ENCODE measurements at places on chromosomes 2 and 18.

GRCh38 chr2:239700686-239701345 is 300.0 kb upstream of the HDAC4 start:
- no peak for DNase-seq

GRCh38 chr18:42348722-42349121 is 393.7 kb downstream of the PIK3C3 start:
- no peak for DNase-seq

DNA sequence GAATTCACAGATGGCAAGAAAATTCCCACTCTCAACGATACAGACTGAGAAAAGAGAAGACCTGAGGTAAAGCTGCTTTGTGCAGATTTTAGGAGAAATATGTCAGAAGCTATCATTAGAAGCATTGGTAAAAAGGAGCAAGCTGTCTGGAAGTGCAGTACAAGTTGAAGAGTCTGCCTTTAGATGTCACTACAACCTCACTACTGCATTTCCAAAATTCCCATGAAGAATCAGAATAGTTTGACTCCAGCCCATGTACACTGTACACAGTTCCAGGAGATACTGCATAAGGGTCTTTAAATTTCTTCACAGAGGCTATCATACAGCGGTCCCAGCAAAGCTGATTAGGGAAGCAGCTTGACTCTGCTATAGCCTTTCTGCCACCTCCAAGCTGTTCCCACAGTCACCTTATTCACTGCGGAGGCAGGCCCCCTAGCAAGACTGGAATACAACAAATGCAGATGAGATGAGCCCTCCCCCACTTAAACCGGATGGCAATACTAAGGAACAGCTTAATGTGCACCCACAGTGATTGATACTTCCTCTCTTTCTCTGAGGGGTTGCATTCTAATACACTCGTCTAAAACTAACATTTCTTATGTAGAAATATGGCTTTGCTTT is 527.4 kb downstream of the TMEM182 start:
- no peak for DNase-seq

DNA sequence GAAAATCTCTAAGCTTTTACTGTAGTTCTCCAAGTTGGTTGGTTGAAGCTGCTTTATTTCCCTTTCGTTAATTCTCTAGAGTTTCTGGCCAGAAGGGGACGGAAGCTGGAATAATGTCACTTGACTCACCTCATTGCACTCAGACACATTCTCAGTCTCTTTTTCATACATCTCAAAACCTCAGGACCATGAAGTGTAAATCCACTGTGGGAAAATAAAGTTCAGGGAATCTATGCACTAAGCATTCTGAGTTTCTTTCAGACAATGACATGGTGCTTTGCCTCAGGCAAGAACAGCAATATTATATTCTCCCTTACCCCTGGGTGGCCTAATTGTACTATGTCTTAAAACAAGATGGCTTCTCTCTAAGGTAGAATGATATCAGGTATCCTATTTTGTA is 167.8 kb downstream of the PRPF40A start:
- no peak for DNase-seq

- no peak for DNase-seq
Measured at GRCh38 chr18:41706301-41706700, 248.7 kb upstream of the PIK3C3 start.

DNA sequence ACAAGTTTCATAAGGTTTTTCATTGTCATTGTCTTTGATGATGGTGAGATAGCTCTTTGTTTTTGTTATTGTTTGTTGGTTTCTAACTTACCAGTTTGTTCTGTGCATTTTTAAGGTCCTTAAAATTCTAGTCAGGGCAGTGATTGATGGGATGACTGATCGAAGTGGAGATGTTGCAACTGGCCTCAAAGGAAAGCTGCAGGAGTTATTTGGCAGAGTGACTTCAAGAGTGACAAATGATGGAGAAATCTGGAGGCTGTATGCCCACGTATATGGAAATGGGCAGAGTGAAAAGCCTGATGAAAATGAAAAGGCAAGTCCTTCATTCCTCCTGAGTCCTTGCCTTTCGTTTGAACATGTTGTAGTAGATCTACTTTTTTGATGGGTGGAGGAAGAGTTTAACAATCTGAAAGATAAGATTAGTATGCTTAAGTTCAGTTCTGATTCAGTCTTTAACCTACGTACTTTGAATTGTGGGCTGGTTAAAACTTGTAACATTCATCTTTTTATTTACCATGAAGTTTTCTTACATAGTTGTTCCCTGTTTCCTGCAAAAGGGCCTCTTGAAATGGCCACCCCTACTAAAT is 135.8 kb upstream of the LTBP1 start:
- no peak for DNase-seq

GRCh38 chr2:180124273-180125139 is 117.4 kb upstream of the CWC22 start:
- DNase-seq, result no peak

DNA sequence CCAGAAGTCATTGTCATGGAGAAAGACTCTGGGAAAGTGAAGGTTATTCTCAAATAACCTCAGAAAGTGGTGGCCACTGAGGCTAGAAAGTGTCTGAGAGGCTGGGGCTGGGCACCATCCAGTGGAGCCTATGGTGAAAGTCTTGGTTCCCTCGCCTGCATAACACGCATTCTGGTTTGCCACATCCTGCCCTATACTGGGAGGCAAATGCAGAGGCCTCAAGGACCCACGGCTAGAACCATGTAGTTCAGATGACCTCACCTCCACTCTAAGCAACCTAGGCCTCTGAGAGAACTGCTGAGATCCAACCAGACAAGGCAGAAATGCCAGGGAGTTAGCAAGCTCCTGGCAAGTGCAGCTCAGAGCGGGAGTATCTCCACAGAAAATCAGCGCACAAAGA is 5.1 kb downstream of the ITGB6 start:
- no peak for DNase-seq

DNA sequence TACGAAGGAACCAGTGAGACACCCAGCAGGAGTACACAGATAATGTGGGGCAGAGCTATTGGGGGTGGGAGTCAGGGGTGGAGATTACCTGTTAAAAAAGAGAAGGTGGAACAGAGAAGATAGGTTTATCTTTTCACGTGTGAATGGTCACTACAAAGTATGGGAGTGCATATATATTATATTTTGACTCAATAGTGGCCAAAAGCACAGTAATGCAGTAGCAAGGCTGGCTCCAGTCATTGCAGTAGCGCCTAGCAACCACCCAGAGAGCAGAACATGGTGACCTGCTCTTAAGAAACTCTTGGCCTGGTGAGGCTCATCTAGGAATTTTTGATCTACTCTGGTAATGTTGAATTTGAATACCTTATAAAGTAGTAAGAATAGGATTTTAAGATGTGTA is 1.0 kb downstream of the IMPACT start:
- DNase-seq, result no peak

DNA sequence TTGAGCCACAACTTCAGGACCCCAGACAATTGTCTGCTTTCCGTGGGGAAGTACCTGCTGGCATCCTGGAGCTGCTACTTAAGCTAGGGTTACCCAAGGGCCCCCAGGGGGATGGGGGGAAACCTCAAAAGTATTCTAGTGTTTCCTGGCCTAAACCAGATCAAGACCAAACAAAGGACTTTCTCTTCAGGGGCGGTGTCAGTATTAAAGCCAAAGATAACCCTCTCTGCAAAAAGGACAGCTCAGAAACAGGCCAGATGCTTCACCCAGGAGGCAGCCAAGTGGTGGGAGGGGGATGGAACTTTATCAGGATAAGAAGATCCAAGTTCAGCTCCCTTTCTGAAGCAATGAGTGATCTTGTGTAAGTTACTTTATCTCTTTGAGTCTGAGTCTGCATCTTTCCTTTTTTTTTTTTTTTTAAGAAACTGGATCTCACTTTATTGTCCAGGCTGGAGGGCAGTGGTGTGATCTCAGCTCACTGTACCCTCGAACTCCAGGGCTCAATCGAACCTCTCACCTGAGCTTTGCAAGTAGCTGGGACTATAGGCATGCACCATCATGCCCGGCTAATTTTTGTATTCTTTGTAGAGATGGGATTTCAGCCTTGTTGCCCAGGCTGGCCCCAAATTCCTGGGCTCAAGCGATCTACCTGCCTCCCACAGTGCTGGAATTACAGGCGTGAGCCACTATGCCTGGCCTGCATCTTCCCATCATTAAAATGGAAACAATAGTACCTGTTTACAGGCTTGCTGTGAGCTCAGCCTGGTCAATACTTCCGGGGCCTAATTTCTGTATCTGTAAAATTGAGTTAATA is 151.8 kb upstream of the PTPRM start:
- no peak for DNase-seq

DNA sequence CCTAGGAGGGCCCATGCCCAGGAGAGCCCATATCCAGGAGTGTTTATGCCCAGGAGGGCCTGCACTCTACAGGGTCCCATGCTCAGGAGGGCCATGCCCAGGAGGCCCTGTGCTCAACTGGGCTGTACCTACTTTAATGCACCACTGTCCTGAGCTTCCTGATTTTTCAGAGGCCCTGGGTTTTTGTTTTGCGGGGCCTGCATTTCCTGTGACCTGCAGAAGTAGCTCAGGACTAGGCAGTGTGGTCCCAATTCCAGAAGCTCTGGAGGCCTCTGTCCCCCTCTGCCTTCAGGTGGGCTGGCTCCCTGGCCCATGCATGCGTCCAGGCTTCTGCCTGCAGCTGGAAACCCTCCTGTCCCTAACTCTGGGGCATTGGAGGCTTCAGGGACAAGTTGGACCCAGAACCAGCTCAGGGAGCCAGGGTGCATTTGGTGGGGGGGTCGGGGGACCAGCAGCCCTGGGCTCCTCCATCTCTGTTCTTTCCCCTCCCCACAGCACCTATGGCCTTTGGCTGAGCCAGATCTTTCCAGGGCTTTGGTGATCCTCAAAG is 10.8 kb downstream of the GPR35 start:
- DNase-seq, result no peak

GRCh38 chr2:27622921-27623384 is 5.9 kb downstream of the CCDC121 start:
- DNase-seq, result no peak

DNA sequence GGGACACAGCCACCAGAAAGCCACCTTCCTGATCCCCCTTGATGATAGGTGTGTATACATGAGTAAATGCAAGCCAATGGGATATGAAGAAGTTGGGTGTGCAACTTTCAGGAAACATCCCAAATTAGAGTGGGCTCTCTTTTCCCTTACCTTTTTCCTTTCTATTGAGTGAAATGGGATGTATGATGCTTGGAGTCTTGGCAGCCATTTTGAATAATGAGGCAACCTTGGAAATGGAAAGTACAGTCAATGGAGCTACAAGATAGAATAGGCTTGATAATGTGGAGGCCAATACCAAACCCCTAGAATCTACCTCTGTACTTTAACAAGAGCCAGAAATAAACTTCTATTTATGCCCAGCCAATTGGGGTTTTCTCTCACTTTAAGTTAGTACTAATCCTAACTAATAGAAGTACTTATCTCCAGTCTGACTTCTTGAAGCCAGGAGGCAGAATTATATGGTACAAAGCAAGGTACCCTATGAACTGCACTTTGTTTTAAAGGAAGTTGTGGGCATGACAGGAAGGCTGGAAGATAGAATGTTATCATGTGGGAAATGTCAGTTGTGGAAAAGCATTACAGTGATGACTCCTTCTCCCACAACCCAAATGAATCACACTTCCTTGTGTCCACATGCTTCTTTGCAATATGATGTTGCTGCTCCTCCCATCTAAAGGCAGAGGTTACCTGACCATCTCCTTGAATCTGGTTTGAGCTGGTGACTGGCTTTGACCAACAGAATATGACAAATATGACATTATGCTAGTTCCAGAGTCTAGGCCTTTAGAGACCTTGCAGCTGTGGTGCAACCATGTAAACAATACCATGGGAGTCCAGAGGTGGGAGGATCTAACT is 12.9 kb upstream of the NABP1 start:
- DNase-seq, result no peak

GRCh38 chr18:61528961-61529360 is 195.7 kb downstream of the CDH20 start:
- no peak for DNase-seq

DNA sequence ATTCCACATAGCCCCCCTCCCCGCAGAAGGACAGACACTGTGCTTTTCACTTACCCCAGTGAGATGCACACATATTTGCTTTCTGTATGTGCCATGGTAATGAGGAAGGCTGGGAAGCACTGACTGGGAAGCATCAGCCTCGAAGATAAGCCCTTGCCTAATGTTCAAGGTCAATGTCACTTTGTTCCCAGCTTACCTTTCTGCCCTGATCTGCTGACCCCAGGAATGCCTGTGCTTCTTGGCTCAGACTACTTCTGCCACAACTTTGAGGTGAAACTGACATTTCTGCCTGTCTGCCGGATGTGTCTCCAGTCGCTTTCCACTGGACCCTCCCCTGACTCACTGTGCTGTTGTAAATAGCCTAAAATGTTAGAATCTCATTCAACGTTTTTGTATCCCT is 183.8 kb downstream of the PTPRM start:
- no peak for DNase-seq

DNA sequence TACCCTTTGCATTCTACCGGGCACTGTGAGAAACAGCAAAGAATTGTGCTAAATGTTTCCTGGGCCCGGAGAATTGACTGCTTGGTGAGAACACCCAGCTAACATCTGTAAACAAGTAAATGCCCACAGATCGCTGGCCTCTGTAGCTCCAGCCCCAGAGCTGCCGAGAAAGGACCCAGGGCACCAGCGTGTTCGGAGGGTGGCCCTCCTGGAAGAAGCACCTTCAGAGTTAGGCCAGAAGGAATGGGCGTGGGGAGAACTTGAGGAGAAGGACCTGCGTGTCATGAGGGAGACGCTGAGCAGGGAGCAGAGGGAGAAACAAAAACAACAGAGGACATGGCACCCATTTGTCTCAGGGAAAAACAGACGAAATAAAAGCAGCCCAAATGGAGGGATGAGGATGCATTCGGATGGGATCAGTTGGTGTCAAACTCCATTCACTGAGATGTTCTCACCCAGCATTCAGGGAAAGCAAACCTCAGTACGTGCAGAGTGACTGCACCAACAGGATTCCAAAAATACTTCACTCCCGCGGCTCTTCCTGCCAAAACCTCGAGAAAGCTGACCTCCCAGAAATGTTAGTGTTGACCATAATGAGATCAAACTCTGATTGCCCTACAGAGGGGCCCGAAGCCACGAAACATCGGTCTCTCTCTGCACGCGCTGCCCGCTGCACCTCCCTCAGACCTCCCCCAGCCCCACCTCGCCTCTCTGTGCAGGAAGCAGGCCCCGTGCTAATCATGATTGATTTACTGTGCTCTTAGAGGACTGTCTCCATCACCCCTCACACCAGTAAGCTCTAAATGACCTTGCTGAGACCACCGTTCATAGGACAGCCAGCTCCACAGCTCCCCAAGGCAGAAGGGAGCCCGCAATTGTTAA is 376.3 kb upstream of the SALL3 start:
- no peak for DNase-seq

DNA sequence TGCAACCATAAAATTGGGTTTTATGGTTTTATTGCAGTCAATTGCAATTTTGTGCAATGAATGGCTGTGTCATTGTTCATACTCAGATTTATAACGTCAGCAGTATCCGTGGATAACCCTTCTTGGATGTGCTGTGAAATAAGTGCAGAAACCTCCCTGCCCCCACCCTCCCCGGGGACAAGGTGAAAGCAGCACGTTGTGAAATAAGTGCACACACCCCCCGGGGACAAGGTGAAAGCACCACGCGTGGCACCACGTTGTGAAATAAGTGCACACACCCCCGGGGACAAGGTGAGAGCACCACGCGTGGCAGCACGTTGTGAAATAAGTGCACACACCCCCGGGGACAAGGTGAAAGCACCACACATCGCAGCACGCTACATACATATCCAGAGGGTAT is 93.6 kb upstream of the NFATC1 start:
- DNase-seq, result no peak

- DNase-seq, result no peak
Measured at GRCh38 chr18:44897411-44897810, 216.7 kb downstream of the SETBP1 start.
